Suppressor macrophage (primary cell): ENCODE measurements at places on chromosomes 12 and 14.

- DNase-seq = peak; percentile 87
Measured at GRCh38 chr12:108457006-108457733, 57.9 kb upstream of the FICD start.

DNA sequence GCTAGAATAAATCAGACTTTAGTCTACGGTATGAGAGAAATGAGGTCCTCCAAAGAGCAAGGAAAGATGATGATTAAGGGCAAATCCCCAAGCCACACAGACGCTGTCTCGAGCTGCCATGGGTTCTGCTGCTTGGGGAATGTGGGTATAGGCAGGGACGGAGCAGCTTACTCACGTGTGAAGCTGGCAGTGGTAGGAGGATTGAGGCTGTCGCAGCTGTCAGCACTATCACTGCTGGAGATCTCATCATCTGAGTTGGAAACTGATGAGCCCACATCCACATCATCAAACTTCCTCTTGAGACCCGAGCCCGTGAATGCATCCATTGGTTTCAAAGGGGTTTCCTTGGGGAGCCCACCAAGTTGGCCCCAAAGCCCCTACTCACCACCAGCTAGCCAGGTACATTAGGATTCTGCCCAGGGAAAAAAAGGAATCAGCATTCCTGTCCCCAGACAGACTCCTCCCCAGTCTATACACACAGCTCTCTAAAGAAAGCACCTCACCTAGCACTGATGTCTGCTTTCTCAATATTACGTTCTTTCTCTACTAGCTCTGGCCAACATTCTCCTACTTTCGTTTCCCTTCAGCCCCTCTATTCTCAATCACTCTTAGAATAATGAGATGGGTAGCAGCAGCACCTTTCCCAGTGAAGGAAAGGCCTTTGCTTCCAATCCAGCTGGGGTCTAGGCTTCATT lies 7.0 kb downstream of the CSRNP2 start:
- no peak for DNase-seq

DNA sequence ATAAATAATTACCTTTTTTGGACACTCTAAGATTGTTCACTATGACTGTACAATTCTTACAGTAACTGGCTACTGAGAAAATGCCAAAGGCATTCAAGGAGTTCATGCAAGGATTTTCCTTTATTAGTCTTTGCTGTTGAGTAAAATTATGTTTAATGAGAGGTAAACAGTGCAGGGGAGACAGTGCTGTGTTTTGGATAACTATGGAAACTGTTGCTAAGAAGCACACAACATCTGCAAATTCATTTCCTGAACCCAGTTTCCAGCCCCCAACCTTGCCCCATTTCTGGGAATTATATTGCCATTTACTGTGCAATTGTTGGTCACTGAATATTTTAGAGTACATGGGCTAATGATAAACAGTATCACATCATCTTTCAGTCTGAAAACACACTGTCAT lies 1005.8 kb downstream of the TRHDE start:
- DNase-seq = no peak

GRCh38 chr12:32754111-32754510 lies 1.6 kb downstream of the YARS2 start:
- peak; percentile 82 for DNase-seq

DNA sequence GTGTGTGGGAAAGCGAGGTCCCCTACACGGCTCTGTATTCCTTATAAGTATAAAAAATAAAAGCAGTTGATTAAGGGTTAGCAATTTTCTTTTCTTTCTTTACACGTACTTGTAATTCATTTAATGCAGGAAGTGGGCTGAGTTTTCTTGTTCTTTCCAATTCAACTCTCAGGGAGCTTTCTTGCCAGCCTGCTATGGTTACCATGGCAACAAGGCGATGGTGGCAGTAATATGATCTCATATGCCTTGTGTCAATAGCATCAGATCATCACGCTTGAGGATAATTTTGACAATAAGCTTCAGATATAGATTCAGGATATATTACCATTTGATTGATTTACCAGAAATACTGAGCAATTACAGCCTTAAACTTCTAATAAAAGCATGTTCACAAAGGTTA lies 466.5 kb downstream of the APAF1 start:
- DNase-seq = no peak

DNA sequence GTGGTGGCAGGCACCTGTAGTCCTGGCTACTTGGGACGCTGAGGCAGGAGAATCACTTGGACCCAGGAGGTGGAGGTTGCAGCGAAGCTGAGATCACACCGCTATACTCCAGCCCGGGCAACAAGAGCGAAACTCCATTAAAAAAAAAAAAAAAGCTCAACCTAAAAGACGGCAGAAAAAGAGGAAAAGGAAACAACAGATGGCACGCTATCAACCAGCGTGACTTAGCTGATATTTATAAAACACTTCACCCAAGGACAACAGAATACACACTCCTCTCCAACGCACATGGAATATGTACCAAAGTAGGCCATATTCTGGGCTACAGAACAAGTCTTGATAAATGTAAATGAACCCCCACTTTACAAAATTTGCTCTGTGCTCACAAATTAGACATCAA lies 34.0 kb upstream of the CLMN start:
- DNase-seq = peak; percentile 55

- DNase-seq = no peak
Measured at GRCh38 chr14:76698191-76698590, 63.1 kb upstream of the VASH1 start.
